Substantia nigra (tissue), 51 donors: ENCODE measurements at places on chromosomes 11 and 22.

DNA sequence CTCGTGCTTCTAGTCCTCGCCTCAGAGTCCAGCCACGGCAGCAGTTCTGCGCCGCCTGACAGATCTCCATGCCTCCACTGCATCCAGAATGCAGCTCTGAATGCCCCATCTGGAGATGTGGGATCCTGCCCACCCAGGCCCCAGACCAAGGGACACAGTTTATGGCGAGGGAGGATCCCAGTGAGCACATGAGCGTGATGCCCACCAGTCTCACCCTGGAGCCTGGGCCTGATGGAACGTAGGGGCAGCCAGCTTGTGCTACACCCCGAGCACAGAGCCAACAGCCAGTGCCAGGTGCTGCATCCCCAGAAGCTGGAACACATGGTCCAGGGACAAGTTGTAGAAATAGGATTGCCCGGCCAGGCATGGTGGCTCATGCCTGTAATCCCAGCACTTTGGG is 10.4 kb downstream of the IGLL1 start:
- no peak for DNase-seq

GRCh38 chr11:85867751-85868150 is 12.6 kb downstream of the CCDC83 start:
- DNase-seq = no peak

DNA sequence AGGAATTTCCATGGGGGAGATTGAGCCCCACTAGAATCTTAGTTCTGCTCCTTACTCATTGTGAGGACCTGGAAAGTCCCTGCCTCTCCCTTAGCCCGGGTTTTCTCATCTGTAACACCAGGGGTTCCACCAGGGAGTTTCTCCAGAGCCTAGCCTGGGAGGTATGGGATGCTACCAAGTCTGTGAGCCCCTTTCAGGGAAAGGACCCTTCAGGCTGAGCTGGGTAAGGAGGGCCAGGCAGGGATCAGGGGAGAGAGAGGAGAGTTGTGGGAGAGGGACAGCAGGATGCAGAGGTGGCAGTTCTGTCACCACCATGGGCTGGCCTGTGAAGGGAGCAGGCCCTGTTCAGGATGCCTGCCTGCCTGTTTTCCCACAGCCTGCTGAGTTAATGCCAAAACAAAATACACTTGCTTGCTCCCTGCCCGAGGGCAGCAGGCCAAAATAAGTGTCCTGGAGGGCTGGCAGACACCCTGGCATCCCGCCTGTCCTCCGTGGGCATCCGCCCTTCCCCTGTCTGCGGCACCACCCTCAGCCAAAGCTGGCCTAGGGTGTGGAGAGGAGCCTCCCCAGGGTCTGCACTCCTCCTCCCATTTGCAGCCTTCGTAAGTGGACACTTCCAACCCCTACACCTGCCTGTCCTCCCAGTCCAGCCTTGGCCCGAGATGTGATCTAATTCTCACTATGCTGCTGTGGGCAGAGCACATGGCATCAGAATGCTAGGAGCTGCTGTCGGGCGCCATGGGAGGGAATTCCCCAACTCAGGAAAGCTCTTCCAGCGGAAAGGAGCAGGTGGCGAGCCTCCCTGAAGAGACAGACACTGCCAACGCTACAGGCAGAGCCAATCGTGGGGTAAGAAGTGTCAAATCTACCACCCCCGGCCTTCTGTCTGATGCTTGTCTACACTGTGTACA is 5.9 kb upstream of the FCHSD2 start:
- no peak for DNase-seq

- no peak for DNase-seq
These were observed at the start of gene PRG2 for GRCh38 chr11:57390535-57390934. Gene PRG2, minus strand, starts transcription at chr11:57390650. Its CDS starts 706 bp downstream, at chr11:57389944.

DNA sequence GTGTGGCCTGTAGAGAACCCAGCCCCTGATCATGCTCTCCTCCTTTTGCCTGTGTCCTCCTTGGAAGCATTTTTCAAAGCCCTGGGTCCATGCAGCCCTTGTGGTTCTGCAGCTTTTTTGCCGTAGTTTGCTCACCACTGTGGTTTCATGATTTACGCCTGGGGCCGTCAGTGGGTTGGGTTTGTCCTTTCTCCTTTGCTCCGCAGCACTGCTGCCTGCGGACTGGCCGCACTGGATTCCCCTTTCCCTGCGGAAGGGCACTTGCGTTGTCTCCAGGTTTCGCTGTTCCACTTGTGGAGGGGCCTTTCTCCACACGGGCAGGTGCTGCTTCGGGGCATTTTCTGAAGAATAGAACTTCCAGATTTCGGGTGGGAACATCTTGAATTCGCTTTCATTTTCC is 1260.9 kb downstream of the BRD1 start:
- no peak for DNase-seq

DNA sequence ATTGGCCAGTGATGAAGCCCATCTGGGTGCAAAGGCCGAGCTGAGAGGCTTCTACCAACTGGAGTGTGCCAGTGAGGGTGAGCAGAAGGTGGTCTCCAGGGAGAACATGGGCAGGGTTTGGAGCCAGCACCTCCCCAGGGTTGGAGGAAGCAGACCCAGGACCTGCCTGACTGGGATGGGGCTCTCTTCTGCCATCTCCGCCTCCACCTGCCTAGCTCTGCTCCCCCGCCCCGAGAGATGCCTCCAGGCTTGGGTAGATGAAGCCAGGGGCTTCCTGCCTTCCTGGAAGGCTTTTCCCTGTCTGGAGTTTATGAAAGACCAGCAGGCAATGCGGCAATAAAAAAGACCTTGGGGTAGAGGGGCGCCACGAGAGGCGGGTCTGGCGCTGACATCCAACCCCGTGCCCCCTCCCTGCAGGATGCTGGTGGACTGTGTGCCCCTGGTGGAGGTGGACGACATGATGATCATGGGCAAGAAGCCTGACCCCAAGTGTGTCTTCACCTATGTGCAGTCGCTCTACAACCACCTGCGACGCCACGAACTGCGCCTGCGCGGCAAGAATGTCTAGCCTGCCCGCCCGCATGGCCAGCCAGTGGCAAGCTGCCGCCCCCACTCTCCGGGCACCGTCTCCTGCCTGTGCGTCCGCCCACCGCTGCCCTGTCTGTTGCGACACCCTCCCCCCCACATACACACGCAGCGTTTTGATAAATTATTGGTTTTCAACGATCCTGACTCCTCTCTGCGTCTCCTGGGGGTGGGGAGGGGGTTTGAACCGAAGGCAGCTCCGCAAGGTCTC is 3.3 kb downstream of the SELENOM start:
- DNase-seq = no peak

DNA sequence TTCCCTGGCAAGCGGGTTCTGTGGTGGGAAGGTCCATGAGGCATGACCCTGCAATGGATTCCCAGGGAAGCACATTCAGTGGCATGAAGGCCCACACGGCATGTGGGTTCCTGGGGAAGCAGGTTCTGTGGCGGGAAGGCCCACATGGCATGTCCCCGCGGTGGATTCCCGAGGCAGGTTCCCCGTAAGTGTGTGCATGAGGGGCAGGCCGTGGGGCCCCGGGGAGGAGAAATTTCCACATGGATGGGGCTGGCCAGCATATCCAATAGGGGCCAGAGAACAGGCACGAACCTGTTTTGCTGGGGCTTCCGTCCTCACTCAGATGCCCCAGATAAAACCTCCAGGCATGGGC is 83.7 kb downstream of the PHF21B start:
- DNase-seq = no peak

DNA sequence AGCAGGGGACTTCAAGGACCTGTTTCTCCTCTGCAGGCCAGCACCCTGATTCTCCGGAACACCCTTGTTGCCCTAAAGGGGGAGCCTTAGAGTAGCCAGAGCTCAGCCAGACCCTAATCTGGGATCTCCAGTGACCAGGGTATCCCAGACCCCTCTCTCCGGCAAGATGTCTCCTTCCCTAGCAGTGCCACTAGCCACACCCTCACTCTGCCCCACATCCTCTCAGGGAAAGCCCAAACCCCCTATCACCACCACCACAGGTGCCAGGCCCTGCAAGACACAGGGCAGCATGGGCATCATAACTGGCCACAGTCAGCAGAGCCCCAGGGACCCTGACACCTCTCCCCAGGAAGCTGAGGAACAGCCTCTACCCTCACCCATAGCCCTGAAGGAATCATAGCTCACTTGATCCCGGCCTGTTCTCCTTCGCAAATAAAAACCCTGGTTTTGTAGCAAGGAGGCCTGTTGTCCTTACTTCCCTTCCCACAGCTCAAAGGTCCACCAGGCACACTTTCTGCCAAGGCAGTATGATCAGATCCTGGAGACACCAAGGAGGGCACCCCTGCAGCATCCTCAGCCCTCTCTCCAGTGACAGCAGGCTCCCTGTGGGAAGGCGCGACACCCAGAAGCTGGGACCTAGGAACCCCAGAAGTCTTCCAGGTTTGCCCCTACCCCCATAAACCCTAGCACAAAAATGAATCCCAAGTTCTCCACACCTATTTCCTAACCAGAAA is 4.6 kb downstream of the CFL1 start:
- no peak for DNase-seq

DNA sequence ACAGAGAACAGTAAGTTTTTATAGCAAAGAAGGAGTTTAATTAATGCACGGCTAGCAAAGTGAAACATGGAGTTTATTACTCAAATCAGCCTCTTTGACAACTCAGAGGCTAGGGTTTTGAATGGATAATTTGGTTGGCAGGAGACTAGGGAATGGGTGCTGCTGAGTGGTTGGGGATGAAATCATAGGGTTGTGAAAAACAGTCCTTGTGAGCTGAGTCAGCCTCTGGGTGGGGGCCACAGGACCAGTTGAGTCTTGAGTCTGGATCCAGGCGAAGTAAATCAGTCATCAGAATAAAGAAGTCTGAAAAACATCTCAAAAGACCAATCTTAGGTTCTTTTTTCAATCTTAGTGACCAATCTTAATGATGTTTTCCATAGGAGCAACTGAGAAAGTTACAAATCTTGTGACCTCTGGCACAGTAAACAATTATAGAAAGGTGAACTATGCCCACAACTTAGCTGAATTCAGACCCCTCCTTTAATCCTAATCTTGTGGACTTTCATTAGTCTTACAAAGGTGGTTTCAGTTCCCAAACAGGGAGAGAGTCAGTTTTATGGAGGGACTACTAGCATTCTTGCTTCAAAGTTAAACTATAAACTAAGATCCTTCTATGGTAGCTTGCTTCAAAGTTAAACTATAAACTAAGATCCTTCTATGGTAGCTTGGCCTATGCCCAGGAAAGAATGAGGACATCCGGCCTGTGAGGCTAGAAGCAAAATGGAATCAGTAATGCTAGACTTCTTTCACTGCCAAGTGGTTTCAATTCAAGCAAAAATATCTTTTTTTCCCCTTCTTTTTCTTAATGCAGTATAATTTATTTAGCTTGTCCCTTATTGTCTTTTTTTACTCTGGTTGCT is 84.5 kb downstream of the AASDHPPT start:
- no peak for DNase-seq

- no peak for DNase-seq
These were observed 1.9 kb downstream of the NLRP6 start for GRCh38 chr11:279966-280705.

DNA sequence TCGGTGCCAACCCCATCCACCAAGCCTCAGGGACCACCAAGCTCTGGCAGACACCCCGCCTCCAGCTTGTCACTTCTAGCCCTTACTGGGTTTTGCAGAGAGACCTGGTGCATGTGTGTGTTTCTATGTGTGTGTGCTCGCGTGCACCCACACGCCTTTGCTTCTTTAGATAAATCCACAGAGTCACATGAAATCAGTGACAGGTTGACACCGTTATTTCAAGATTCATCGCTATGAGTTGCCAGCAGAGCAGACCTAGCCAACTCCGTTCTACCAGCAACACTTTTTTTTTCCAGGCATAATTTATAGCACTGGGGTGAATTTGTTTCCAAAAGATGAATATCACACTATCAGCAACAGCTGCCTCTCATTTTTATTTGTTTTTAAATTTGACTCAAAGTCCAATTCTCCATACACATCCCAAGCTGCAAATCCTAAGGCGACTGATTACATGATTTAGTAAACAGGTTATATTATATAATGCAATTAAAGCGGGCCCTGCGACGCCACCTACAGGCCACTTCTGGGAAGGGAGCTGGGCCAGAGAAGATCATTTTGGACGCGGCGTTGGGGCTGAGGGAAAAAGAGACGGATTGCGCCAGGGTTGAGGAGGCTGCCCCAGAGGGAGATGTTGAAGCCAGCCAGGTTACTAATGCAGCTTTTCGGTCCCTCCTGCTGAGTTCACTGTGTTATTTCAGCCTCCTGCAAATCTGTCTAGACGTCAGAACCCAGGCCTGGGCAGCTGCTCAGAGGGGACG is 150.5 kb downstream of the FEZ1 start:
- peak; percentile 67 for DNase-seq

- no peak for DNase-seq
These were observed 1412.2 kb downstream of the BRD1 start for GRCh38 chr22:48415520-48415919.

- DNase-seq = no peak
These were observed 87.9 kb downstream of the NCAM1 start for GRCh38 chr11:113048820-113049768.

GRCh38 chr11:77726524-77726923 is 88.9 kb upstream of the CLNS1A start:
- no peak for DNase-seq

GRCh38 chr11:6061475-6061874 is 30.9 kb upstream of the OR56A1 start:
- no peak for DNase-seq

- no peak for DNase-seq
These were observed 2.7 kb downstream of the MAJIN start for GRCh38 chr11:64969209-64969608.

DNA sequence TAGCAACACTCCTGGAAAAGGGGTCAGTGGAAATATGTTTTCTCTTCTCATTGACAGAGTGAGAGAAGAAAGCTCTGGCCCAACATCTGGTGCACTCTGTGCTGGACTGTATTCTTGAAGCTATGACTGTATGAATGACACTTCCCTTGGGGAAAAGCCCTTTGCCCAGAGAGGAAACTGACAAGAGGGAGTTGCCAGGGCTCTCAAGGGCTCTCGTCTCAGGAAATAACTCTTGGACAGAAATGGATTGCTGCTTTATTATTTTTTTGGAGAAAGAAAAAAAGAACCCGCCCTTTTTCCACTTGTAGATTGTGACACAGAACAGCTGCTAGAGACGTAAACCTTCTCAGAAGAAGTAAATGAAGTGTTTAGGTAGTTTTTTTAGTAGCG is 11.4 kb downstream of the ETS1 start:
- no peak for DNase-seq

GRCh38 chr11:15829312-15829711 is 527.0 kb downstream of the SOX6 start:
- no peak for DNase-seq

GRCh38 chr11:36500315-36500721 is 9.8 kb downstream of the TRAF6 start:
- no peak for DNase-seq

DNA sequence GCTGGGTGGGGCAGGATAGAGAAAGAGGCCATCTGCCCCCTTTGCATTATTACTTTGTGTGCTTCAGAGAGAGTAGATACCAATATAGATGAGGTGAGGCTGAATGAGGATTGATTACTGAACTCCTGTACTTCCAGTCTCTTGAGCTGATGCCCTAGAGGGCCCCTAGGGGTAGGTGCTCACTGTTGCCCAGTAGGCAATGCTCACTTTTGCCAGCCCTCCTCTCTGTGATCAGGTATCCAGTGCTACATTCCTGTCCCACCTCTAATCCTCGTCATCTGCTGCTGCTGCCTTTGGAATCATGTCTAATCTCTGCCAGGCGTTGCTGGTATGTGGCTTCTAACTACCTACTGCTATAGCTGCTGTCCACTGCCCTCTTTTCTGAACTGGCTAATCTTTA is 57.2 kb downstream of the CCDC83 start:
- no peak for DNase-seq
